ENCODE measurements at places on chromosomes 2 and 18.

GRCh38 chr18:23353459-23353858 is 99.6 kb upstream of the RIOK3 start:
- DNase-seq, result no peak

DNA sequence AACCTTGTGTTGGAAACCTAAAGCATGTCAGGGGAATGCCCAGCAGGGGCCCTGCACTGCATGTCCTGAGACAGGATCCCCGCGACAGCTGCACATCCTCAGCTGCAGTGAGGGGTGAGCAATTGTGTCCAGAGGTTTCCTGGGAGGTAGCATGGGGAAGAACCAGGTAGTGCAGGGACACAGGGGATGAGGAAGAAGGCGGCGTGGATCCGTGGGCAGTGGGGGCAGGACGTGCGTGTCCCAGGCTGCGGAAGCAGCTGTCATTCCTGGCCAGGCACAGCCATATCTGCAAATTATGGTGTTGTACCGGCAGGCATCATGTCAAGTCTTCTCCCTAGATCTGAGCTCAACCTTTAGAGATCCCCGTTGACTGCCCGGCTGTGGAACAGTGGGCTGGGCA is 238.2 kb upstream of the MYT1L start:
- no peak for DNase-seq

DNA sequence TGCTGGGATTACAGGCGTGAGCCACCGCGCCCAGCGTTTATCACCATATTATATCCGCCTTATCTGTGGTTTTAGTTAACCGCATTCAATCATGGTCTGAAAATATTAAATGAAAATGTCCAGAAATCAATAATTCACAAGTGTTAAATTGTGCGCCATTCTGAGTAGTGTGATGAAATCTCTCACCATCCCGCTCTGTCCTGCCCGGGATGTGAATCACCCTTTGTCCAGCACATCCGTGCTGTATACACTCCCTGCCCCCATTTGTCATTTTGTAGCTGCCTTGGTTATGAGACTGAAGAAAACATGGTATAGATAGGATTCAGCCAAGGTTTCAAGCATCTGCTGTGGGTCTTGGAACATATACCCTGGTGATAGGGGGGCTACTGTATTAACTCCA is 70.7 kb downstream of the TIMM21 start:
- peak; percentile 85 for DNase-seq

DNA sequence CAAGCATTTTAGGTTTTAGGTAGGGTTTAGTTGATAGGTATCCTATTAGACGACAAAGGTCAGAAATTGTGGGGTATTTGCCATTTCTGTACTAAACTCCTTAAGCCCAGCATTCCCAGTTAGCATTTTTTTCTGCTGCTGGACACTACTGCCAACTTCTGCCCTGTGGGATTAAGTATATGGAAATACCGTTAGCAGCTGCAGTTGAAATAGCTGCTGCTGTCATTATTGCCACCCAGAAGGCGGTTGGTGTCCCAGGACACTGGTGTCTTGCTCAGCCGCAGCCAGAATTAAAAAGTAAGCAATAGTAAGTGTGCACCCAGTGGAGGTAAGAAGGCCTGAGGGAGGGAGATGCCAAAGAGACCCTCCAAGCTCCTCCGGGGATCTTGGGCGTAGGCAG is 1.9 kb upstream of the UXS1 start:
- no peak for DNase-seq

- no peak for DNase-seq
These were observed 36.7 kb upstream of the OSBPL6 start for GRCh38 chr2:178157574-178157973.

DNA sequence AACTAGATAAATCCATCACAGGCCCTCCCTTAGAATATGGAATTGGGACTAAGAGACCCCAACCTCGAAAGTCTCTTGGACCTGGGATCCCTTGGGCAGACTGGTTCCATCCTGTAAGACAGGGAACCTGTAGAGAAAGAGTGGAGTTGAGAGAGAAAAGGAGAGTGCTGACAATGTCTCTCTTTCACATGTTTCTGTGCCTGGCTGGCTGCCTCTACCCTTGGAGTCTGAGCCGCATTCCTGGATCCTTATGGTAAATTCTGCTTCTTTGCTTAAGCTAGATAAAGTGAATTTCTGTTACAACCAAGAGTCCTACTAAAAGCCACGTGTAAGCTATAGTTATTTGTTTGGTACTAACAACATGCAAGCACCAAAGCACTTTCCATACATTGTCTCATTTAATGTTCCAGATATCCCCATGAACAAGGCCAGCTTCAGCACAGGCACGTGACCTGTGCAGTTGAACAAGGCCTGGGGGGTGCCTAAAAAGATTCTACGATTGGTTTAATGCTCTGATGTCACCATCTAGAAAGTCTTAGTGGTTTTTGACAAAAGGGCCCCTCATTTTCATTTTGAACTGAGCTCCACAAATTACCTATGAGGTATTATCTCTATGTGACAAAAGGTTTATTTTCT is 2.1 kb upstream of the PUM2 start:
- no peak for DNase-seq

DNA sequence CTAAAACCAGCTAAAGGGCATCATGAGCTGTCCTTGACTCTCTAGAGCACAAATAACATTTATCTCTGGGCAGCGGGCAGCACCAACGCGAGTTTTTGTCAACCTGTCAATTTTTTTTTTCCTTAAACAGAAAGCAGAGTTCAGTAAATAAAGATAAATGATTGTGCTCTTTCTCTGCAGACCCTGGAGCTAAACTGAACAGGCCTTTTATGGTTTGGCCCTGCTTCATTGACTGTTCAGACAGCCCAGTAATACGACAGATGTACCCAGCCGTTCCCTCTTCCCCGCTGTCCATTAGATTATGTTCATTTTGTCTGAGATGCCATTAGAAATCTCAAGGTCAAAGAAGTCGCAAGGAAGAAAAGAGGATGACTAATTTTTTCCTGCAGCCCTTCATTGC is 280.5 kb upstream of the PIK3C3 start:
- DNase-seq, result no peak

Measured in amniotic epithelial cell (primary cell).